CD8-positive, alpha-beta memory T cell (primary cell): ENCODE measurements at places on chromosomes 5 and 9.
A peak's percentile ranks its signal among the peaks of the same experiment; 100 is the strongest.

GRCh38 chr5:149616727-149617285 lies 35.5 kb downstream of the ARHGEF37 start:
- no peak for DNase-seq

- DNase-seq = no peak
Measured at GRCh38 chr5:118857700-118858099, 130.6 kb downstream of the DTWD2 start.

DNA sequence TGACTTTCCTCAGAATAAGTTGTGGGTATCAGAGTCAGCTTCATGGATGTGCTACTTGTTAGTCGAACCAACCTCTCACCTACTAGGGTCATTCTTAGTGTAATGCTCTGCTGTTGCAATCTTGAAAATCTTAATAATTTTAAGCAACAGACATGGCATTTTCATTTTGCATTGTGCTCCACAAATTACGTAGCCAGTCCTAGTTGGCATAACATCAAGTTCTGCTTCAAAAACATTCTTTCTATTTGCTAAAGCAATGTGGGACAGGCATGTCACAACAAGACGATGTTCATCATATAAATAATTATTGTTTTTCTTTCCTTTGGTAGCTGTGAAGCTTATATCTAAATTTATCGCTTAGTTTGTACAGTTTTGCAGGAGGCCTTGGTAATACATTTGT lies 39.3 kb upstream of the CDH12 start:
- DNase-seq = no peak

GRCh38 chr5:139755892-139756671 lies 39.5 kb upstream of the PSD2 start:
- no peak for DNase-seq

DNA sequence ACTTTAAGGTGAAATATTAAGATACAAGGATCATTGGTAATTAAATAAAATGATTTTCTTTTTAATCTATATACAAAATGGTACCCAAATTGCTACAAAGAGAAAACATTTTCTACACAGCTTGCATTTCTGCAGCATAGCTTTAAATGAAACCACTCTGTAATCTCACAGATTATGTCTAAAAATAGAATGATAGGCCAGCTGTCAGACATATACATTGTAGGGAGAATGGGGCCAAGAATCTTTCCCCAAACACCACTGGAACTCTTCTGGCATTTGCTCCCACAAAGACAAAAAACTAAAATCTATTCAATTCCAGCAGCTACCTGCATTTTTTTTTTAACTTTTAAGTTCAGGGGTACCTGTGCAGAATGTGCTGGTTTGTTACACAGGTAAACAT lies 124.1 kb upstream of the NR5A1 start:
- DNase-seq = no peak

GRCh38 chr5:101611039-101611438 lies 685.0 kb downstream of the SLCO4C1 start:
- DNase-seq = peak; percentile 38

GRCh38 chr5:141477815-141478214 lies 2.0 kb downstream of the PCDHGC3 start:
- no peak for DNase-seq

GRCh38 chr9:129073404-129073803 lies 7.5 kb upstream of the DOLPP1 start:
- DNase-seq = peak; percentile 53

DNA sequence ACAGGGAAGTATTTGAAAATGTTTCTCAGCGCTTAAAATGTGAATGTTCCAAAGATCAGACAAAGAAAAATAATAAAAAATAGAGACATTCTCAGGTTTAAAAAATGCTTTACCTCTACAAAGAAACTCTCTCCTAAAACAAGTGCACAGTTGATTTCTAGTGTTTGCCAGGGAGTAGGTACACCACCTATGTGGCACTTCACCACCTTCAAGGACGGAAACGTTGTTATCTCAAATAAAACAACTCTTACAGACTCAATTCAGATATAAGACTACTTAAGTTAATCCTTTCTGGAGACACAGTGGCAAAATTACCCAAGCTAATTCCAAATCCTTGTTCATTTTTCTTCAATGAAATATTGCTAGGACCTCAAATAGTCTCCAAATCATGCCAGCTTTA lies 286.4 kb upstream of the ISL1 start:
- no peak for DNase-seq

- DNase-seq = no peak
Measured at GRCh38 chr5:98128846-98129245, 644.6 kb upstream of the RGMB start.

GRCh38 chr5:6902094-6902493 lies 188.9 kb downstream of the TENT4A start:
- no peak for DNase-seq

GRCh38 chr9:97487861-97488260 lies 13.6 kb upstream of the TMOD1 start:
- DNase-seq = no peak

- DNase-seq = no peak
Measured at GRCh38 chr5:108145351-108145750, 236.5 kb downstream of the FBXL17 start.

GRCh38 chr9:132486706-132487350 lies 76.8 kb downstream of the CFAP77 start:
- DNase-seq = peak; percentile 35

DNA sequence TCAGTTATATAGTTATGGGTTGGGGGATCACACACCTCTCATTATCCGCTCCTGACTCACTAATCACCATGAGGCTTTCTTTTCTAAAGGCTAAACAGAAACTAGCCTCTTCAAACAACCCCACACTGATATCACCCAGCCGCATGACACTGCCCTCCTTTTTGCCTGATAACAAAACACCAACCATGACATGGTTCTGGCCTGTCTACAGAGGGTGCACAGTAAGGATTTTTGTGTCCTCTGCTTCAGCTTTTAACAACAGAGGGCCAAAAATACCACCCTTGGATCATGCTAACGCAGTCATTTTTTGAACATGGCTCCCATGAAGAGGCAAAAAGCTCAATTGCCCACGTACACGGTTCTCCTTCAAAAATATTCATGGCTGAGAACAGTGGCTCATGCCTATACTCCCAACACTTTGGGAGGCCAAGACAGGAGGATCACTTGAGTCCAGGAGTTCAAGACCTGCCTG lies 4.0 kb downstream of the CMBL start:
- DNase-seq = no peak

DNA sequence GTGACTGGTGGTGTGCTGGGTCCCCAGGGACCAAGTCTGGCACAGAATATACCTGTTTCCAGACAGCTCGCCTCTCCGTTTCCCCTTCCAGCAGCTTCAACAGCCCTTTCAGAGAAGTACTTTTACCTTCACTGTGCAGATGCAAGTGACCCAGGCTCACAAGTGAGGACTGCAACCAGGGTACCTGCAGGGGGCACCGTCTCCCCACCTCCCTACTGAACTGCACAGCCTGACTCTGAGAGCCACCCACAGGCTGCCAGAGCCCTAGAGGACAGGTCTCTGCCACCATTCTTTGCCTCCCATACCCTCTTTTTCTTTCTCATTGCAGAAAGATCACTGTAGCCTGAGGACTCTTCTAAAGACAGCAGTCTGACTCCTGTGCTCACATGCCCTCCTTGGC lies 15.4 kb downstream of the IL9 start:
- DNase-seq = no peak

GRCh38 chr9:5854063-5854790 lies 21.3 kb upstream of the ERMP1 start:
- no peak for DNase-seq

- no peak for DNase-seq
Measured at GRCh38 chr5:161190086-161190485, 338.1 kb upstream of the ATP10B start.

DNA sequence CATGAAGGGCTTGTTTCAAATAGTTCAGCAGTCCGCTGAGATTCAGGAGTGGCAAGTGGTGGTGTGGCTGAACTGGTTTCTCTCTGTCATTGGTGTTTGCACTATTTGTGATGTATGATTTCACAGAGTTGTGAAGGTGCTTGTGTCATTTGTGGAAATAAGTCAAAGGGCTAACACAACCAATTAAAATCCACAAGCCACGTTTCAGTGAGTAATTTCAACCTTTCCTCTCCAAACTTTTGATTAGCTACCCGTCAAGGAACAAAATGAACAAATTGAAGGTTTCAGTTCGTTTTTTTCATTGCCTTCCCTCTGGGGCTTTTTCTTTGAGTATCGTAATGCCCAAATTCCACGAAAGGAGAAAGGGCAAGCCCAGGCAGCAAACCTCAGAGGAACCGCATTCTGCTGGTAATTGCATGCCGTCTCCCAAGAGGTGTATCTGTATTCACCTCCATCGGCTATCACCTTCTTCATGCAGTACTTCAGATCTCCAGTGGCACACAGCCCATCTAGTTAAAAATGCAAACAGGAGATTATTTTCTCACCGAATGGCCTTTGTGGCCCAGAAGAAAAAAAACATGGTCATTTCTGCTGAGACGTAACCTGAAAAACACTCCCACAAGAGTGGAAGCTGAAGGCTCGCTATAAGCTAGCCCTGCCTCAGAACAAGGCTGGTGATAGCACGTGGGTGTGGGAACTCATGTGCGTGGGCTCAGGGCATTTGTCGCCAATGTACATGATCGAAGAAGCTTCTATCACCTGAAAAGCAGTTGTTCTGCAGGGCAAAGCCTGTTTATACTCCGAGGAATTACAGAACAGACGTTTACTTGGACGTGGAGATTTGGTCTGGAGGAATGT lies 197.1 kb downstream of the NR3C1 start:
- DNase-seq = no peak

GRCh38 chr5:55226934-55227663 lies at the start of gene MCIDAS:
MCIDAS (minus strand) TSS chr5:55227315; CDS start chr5:55227138, 177 bp downstream.
- DNase-seq = peak; percentile 36

- no peak for DNase-seq
Measured at GRCh38 chr5:56410696-56411095, 177.6 kb upstream of the ANKRD55 start.

GRCh38 chr5:107514305-107514704 lies 156.4 kb downstream of the EFNA5 start:
- DNase-seq = no peak

DNA sequence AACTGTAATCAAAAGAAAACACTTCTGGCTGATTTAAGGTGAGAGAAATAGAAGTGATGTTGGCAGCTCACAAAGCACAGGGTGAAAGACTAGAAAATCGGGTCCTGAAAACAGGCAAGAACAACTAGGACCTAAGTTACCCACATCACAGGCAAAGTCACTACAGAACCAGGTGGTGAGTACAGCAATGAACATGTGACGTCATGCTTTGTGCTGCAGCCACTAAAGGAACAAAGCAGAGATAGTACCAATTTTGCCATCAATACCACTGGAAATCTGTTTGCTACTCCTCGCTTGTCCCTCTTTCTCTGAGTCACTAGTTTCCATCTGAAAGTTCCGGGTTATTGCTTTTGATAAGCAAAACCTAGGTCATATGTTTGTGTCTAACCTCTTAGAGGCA lies 326.7 kb downstream of the GABRB2 start:
- DNase-seq = no peak
